Ovary (tissue), 10 donors: ENCODE measurements at places on chromosomes 7 and 10. TPM values are rescaled to one million over a fixed set of nuclear protein-coding genes. Genes with fewer than 3 reads are reported as not detected.

GRM8 gene
- 1.4 TPM for total RNA-seq

PKD2L1 gene
- total RNA-seq, result not detected

UCN3 gene
- not detected for total RNA-seq

PON1 gene
- total RNA-seq, result 1.6 TPM

PON3 gene
- total RNA-seq, result 6.2 TPM

EPDR1 gene
- 24.8 TPM for total RNA-seq

CNNM2 gene
- 8.3 TPM for total RNA-seq

DNA sequence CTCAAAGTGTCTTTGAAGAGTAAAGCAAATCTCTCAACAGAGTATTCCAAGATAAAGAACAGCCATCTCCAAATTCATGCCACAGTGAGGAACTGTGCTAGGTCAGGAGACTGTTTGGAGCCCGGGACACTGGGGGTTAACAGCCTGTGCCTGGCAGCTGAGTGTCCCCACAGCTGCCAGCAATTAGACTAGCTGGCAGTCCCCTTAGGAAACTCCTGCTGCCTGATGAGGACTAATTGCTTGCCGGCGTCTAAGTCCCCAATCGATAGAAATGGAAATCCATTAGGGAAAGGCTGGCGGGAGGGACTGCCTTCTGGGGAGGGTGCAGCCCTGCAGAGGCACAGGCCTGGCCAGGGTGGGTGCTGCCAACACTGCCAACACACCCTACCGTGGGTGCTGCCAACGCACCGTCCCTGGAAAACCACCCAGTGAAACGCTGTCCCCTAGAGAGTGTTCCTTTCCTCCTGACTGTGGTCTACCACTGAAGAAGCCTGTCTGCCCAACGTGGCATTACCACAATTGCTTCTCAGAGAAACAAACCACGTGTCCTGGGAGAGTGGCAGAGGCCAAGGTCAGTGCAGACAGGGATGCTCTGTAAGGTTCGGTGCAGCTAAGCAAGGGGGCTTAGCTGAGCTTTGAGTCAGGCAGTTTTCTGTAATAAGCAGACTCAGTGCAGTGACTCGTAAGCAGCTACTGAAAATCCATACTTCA, 60.8 kb downstream of the XRCC2 start:
- peak overlapping the region; percentile 44 for H3K27ac ChIP-seq
- no peaks in the 10 kb centered on the region for H3K27me3 ChIP-seq
- peak; percentile 31 for DNase-seq
- H3K36me3 ChIP-seq, result no peaks in the 10 kb centered on the region

DNA sequence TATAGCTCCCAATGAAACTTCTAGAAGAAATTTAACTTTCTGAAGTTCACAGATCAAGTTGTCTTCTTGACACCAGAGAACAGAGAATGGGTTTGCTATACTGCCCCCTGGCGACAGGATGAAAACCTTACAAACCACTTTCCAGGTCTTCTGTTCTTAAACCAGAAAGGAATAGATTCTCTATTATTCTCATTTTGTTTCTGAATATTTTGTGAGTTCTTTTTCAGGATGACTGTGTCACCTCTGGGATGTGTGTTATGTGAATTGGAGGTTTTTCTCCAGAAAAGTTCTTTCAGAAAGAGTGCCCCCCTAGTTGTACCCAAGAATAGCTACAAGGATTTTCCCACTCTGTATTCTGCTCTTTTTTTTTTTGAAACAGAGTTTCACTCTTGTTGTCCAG, 6.3 kb downstream of the IFT22 start:
- no peaks in the 10 kb centered on the region for H3K36me3 ChIP-seq
- no peak overlapping the region for H3K27ac ChIP-seq
- no peak overlapping the region for H3K4me3 ChIP-seq
- H3K27me3 ChIP-seq, result no peaks in the 10 kb centered on the region

DNA sequence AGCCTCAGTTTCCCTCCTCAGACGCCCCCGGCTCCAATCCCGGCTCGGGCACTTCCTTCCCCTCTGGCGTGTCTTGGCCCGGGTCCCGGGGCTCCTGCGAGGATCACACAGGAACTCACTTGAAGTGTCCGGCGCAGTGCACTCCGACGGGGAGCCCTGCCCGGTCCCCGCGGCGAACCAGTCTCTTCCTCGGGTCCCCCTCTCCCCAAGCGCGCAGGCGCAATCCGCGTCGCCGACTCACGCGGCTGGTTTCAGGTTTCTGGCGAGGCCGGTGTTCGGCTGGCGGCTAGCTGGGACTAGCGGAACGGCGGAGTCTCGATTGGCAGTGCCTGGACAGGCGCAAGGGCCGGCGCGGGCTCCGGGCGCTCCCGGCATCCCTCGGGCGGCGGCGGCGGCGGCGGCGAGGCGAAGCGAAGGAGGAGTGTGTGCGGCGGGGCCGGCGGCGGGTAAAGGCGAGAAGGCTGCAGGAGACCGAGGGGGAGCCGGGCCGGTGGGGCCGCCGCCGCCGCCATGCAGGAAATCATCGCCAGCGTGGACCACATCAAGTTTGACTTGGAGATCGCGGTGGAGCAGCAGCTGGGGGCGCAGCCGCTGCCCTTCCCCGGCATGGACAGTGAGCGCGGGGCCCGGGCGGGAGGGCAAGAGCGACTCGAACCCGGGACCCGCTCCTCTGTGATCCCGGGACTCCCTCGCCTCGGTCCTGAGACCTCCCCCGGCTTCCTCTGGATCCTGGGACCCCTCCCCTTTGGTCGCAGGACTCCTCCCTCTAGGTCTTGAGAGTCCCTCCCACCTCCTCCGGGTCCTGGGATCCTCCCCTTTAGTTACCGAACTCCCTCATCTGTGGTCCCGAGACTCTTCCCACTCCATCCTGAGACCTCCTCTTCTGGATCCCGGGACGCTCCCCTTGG, at the start of the genes CPSF4 and PTCD1:
Gene CPSF4 (plus strand): TSS at position 371 of the 908 bp plus-strand sequence. CDS start 140 bp downstream, at position 511.
Gene PTCD1 (minus strand): TSS at position 226 of the 908 bp plus-strand sequence. CDS start 3,556 bp downstream, outside the sequence.
- peak within 1 kb of the TSS; percentile 94 for H3K4me3 ChIP-seq
- peaks cover 14% of the 10 kb centered on the region for H3K4me1 ChIP-seq
- H3K27me3 ChIP-seq, result no peaks in the 10 kb centered on the region
- no peaks in the 10 kb centered on the region for H3K36me3 ChIP-seq
- H3K27ac ChIP-seq, result peak within 1 kb of the TSS; percentile 56

DNA sequence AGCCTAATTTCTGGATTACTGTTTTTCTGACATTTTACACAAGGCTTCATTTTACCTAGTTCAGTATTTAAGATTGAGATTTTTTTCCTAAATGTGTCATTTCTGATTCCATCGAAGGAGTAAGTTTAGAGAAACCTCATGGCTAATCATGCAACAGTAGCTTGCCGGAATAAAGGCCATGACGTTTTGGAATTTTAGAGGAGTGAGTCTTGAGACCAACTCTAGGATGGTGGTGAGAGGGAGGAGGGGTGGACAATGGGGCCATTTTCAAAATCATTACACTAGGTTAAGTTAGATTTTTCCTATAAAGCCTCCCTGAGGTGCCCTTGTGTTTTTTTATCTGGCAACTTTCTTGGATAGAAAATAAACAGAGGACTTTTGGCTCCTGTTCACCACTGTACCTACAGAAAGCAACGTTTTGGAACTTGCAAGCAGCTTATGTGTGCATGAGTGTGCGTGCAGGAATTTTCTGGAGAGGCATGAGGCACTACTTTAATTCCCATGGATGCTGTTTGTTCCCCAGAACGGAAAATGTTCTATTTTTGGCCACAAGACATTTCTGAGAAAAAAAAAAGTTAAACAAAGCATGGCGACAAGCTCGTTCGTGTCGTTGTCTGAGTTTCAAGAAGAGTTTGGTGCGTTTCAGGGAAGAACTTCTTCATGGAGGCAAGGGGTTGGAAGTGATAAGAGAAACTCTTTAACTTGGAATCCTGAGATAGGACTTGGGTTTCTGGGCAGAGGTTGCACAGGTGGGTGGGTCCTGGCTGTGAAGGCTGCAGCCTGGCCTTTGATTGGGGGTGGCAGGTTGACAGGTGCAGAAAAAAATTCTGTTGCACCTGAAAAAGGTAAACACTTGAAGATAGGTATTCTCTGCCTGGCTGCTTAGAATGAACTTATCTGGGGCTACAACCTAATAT, 178.1 kb downstream of the PTEN start:
- H3K36me3 ChIP-seq, result no peaks in the 10 kb centered on the region
- no peak overlapping the region for H3K4me3 ChIP-seq
- H3K27ac ChIP-seq, result no peak overlapping the region
- H3K4me1 ChIP-seq, result no peaks in the 10 kb centered on the region

DNA sequence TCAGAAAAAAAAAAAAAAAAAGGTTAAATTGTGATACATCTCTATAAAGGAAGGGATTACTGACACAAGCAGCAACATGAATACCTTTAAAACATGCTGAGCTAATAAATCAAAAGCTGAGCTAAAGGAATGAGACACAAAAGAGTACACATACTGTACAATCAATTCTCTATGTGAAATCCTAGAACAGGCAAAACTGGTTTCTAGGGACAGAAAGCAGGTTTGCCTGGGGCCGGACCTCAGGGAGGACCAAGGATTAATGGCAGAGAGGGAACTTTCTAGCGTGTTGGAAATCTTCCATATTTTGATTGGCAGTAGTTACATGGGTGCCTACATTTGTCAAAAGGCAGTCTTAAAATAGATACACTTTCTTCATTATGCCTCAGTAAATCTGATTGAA, 52.5 kb downstream of the KLRG2 start:
- H3K4me1 ChIP-seq, result peaks cover 4% of the 10 kb centered on the region
- H3K27me3 ChIP-seq, result no peaks in the 10 kb centered on the region
- no peak overlapping the region for H3K27ac ChIP-seq
- H3K36me3 ChIP-seq, result no peaks in the 10 kb centered on the region

GRCh38 chr10:15224948-15225347, 56.5 kb upstream of the NMT2 start:
- H3K4me1 ChIP-seq, result no peaks in the 10 kb centered on the region
- no peak overlapping the region for H3K27ac ChIP-seq
- no peaks in the 10 kb centered on the region for H3K36me3 ChIP-seq
- H3K4me3 ChIP-seq, result no peak overlapping the region
- no peak for DNase-seq

DNA sequence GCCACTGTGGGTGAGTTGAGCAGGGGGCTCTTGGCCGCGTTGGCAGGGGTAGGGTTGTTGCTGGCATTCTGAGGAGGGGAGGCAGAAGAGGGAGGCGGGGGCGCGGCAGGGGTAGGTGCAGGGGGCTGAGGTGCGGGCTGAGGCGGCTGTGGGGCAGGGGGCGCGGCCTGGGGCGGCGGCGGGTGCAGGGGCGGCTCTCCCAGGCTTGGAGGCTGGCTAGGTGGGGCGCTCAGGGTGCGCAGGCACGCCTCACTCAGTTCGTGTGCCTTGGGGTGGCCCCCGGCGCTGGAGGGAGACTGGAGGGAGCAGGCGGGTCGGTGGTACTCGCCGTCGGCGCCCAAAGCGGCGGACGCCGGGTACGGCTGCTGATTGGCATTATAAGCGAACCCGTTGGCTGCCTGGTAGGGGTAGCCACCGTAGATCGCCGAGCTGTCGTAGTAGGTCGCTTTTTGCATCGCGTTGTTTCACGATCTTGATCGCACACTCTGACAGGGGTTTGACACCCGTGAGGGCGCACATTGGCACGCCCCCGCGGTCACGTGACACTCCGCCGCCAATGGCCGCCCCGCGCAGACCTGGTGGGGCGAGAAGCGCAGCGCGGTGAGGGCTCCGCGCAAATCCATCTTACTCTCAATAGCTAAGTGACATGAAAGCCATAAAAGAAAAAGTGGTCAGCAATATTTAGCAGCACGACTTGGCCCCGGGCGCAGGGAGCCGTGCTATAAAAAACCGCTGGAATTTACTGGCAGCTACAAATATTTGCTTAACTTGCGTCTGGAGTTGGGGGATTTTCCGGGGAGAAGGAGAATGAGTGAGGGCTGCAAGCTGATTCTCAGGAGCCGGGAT, 7.9 kb upstream of the HOXA2 start:
- no peaks in the 10 kb centered on the region for H3K36me3 ChIP-seq
- peaks cover 3% of the 10 kb centered on the region for H3K27me3 ChIP-seq
- peak; percentile 42 for DNase-seq
- H3K27ac ChIP-seq, result peak overlapping the region; percentile 46
- peak overlapping the region; percentile 22 for H3K4me3 ChIP-seq

DNA sequence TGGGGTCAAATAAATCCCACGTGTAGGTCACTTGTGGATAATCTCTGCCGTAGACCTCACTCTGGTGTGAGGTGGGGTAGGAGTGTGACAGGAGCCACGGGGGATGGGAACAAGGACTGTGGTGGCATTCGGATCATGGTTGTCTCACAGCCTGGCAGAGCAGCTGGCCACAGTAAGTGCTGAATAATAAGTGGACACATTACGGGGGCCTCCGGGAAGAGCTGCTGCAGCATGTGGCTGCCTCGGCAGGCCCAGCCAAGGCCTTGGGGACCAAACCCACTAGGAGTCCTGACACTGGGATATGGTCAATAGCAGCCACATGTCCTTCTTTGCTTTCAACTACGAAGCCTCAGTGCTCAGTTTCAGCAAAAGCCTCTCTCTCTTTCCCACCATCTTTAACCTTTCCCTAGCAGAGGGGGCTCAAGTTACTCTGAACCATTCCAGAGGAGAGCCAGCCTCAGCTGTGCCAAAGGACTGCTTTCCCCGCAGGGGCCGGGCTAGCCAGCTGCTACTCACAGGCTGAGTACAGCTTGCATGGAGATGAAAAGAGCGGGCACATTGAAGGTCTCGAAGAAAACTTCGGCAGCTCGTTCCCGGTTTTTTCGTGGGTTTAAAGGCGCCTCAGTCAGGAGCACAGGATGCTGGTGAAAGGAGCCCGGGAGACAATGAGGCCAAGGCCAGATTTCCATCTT, 17.3 kb downstream of the ACTR1A start:
- no peak overlapping the region for H3K27ac ChIP-seq
- no peaks in the 10 kb centered on the region for H3K36me3 ChIP-seq
- no peaks in the 10 kb centered on the region for H3K4me1 ChIP-seq
- no peak overlapping the region for H3K4me3 ChIP-seq

- no peaks in the 10 kb centered on the region for H3K4me1 ChIP-seq
- H3K27me3 ChIP-seq, result no peaks in the 10 kb centered on the region
- H3K4me3 ChIP-seq, result no peak overlapping the region
- no peaks in the 10 kb centered on the region for H3K36me3 ChIP-seq
- DNase-seq, result no peak
- no peak overlapping the region for H3K27ac ChIP-seq
Observed at GRCh38 chr10:13774303-13774893, 187.6 kb downstream of the PRPF18 start.

DNA sequence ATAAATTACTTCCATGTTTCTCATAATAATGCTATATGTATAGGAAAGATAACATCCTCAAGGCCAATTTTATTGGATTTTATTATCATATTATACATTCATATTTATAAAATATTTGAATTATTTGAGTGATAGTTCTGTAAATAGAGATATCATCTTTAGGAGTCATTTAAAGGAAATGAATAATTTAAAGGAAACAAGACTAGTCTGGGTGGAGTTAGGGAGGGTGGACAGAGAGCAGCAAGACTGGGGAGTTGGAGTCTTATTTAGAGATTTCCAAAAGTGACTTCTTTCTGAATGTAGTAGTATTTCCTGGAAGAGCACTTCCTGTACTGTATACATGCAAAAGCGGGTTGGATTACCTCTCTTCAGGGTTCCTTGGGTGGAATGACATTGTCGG, 342.3 kb downstream of the SUGCT start:
- H3K4me1 ChIP-seq, result no peaks in the 10 kb centered on the region
- DNase-seq, result no peak
- H3K4me3 ChIP-seq, result no peak overlapping the region
- no peaks in the 10 kb centered on the region for H3K36me3 ChIP-seq
- H3K27me3 ChIP-seq, result no peaks in the 10 kb centered on the region

- DNase-seq, result no peak
- no peaks in the 10 kb centered on the region for H3K36me3 ChIP-seq
- H3K27ac ChIP-seq, result no peak overlapping the region
- H3K27me3 ChIP-seq, result no peaks in the 10 kb centered on the region
Observed at GRCh38 chr7:76426246-76426645, 1.5 kb downstream of the ZP3 start.

- DNase-seq, result no peak
- no peak overlapping the region for H3K27ac ChIP-seq
- H3K4me1 ChIP-seq, result no peaks in the 10 kb centered on the region
Observed at GRCh38 chr7:39434012-39434411, 132.2 kb upstream of the YAE1 start.

GRCh38 chr7:50149369-50149768, 56.3 kb upstream of the ZPBP start:
- no peaks in the 10 kb centered on the region for H3K36me3 ChIP-seq
- DNase-seq, result no peak
- H3K4me1 ChIP-seq, result no peaks in the 10 kb centered on the region
- no peaks in the 10 kb centered on the region for H3K27me3 ChIP-seq
